Hepatic stellate cell (primary cell): ENCODE measurements at places on chromosomes 4 and X.

GRCh38 chr4:174154215-174154854 lies 129.1 kb downstream of the FBXO8 start:
- DNase-seq = peak; percentile 27

DNA sequence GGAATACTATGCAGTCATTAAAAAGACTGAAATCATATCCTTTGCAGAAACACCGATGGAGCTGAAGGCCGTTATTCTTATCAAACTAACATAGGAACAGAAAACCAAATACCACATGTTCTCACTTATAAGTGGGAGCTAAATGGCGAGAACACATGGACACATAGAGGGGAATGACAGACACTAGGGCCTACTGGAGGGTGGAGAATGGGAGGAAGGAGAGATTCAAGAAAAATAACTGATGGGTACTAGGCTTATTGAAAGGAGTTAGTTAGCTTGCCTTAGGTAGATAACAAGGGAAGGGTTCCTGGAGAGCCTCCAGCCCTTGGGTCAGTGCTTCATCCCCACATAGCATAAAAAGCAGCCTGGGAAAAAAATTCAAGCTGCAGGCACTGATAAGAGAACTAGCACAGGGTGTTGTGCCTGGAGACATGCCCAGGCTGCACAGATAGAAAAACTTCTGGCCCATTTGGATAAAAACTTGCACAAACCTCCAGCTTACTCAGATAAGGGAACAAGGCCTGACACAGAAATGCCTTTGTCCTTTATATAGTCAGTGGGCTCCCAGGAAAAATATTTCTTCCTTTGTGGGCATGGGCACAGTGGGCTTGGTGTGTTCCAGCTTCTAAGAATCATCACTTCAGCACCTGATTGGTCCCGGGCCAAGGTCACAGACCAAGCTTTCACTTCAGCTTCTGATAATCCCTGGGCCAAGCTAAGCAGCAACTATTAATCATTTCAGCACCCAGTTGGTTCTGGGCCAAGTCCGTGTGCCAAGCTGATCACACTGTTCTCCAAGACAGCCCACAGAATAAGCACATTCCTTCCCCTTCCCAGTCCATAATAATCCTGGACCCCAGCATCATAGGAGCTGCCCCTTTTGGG lies 23.1 kb upstream of the PWWP3B start:
- DNase-seq = no peak

GRCh38 chr4:143986180-143986579 lies 33.0 kb downstream of the GYPB start:
- no peak for DNase-seq

GRCh38 chrX:31266203-31267076 lies 194.6 kb upstream of the FTHL17 start:
- peak; percentile 27 for DNase-seq

- no peak for DNase-seq
These were observed 30.1 kb downstream of the KDM6A start for GRCh38 chrX:44903107-44903506.

DNA sequence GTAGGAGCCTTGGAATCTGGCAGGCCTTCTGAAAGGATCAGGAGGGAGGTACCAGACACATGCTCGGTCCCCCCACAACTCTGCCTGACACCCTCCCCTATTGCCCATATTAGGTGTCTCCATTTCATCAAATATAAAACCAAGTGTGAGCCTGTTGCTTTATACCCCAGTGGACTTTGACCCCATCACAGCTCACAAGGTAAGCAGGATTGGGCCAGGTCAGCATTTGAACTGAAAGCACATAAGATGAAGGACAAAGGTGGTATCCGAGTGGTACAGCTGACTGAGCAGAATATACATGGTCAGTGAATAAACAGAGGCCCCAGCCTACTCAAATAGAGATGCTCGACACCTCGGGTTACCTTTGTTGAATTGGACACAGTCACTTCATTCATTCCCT lies 20.0 kb downstream of the SLC25A43 start:
- DNase-seq = no peak

GRCh38 chr4:39480902-39481695 lies 22.2 kb downstream of the LIAS start:
- DNase-seq = no peak

DNA sequence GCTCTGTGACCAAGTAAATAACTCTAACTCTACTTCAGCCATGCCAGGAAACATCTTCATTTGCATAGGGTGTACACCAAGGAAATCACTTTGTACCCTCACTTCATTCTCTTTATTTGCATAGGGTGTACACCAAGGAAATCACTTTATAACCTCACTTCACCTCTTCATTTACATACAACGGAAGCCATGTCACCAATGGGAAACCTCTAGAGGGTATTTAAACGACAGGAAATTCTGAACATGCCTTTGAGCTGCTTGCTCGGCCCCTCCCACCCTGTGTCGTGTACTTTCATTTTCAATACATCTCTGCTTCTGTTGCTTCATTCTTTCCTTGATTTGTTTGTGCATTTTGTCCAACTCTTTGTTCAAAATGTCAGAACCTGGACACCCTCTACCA lies 848.1 kb upstream of the FRG1 start:
- DNase-seq = no peak

- DNase-seq = peak; percentile 60
These were observed 61.2 kb upstream of the HOPX start for GRCh38 chr4:56742080-56742871.

- DNase-seq = no peak
These were observed 254.4 kb downstream of the NPFFR2 start for GRCh38 chr4:72286185-72286584.

DNA sequence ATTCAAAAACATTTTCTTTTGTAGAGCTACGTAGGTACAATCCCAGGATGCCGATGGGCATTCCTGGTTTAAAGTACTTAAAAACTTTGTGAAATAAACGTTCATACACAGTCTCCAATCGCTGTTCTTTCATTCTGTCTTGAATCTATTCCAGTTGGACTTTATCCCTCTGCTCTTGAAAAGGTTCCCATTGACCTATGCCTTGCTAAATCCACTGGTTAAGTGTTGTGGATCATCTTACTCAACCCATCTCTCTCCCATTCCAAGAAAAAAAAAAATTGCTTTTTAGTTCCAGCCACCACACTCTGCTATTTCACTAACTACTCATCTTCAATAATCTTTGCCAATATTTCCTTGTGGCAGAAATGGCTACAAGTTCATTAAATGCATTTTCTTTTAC lies 542.3 kb upstream of the GRIA3 start:
- DNase-seq = no peak

DNA sequence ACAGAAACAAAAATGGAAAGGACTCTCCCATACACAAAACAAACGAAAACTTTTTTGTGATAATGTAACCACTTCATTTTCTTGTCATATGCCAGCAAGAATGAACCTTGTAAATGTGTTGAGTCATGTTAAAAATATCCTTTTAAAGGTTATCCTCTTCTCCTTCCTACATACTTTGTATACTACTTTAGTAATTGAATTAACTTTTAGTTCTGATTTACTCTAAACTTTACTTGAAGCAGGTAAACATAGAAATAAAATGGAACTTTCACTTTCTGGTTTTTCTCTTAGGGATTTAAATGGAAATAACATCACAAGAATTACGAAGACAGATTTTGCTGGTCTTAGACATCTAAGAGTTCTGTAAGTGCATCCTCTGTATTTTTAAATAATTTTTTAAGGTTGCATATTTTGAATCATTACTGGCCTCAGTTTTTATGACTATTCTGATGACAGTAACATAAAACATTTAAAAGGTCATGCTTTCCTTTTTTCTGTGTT lies 4.7 kb downstream of the SLIT2 start:
- DNase-seq = peak; percentile 9

- no peak for DNase-seq
These were observed 95.4 kb downstream of the FUNDC1 start for GRCh38 chrX:44447214-44447613.

DNA sequence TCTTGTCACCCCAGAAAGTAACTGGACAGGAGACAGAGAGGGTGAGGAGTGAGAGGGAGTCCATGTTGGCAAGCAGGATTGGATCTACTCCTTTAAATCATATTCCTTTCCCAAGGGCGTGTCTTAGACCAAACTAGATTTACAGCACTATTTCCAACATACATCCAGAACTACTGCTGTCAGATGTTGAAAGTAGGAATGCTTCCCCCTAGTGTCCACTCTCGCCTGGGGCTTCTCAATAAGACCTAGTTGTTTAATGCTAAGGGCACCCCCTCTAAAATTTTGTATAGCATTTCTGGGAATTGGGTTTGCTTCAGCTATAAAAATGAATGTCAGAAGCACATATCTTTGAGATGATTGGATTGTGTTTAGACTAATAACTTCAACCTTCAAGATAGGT lies 13.3 kb downstream of the OFD1 start:
- peak; percentile 27 for DNase-seq

GRCh38 chr4:46506876-46507275 lies 116.9 kb upstream of the GABRA2 start:
- no peak for DNase-seq

GRCh38 chr4:73193155-73193554 lies 65.4 kb downstream of the ANKRD17 start:
- no peak for DNase-seq

- no peak for DNase-seq
These were observed 44.0 kb upstream of the PRKG2 start for GRCh38 chr4:81258841-81259550.

DNA sequence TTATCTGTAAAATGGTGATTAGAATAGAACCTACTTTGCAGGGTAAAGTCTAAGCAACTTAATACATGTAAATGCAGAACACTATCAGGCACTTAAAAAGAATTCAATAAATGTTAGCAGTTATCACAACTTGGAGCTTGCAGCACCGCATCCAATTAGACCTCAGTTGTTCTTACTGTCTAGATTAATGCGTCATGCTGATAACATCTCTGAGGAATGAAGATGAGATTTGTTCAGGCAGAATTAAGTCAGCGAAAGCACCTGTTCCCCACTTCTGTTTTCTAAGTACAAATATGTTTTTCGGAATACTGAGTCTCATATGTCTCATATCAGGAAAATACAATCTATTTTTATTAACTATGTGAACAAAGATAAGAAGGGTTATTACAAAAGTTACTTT lies 58.7 kb downstream of the TMA16 start:
- DNase-seq = no peak

DNA sequence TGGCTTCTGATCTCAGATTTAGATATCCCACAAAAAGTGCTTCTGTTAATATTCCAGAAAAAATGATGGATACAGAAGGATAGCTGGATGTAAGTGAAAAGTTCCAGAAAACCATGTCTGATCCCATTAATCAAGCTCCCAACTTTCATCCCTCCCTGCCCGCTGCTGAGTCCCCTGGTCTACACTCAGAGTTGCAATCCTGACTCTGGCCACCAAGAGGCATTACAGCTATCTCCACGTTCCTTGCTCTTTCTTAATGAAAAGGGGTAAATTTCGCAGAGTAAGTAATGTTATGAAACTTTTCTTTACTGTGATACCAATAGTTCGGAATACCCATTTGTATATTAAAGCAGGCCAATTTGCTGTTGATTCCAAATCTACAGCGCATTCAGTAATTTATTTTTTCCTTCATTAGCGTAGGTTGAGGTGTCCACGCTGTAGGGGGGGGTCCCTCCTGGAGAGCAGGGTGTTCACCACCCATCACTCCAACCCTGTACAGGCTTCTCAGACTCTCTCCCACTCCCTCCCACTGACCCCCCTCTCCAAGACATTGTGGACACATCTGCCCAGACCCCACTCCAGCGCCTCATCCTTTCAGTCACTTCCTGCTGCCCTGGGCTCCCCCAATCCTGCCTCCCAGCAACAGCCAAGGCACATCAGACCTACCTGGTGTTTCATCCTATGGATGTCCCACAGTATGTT lies 55.1 kb downstream of the RAB40A start:
- peak; percentile 28 for DNase-seq

DNA sequence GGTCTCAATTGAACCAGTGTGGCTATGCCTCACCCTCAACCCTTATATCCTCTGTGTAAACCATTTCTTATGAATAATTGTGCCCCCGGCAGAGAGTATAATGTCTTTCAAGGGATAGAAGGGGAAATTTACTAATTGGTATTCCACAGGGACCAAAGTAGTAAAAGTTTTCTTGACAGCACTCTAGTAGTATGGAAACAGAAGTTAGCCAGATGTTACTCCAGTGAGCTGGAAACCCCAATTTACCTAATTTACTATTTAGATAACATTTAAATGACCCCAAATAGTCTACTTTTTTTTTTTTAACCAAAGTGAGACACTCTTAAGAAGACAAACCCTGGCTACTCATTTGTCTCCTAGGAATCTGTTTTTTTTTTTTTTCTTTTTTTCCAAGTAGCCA lies 32.3 kb downstream of the DTHD1 start:
- DNase-seq = no peak

DNA sequence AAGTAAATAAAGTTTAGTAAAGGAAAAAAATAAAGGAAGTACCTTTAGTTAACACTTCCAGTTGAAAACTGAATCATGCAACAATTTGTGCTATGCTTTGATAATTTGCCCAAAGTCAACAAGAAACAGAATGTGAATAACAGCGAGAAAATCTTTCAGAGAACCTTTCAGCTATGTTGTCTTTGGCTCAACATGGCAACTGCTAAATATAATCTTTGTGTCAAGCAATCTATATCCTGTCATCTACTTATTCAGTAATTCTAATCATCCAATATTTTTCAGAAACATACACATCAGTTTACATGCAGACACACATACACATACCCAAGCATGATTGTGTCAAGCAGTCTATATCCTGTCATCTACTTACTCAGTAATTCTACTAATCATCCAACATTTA lies 136.0 kb upstream of the PABPC4L start:
- DNase-seq = no peak

- no peak for DNase-seq
These were observed 35.9 kb downstream of the MAGEA1 start for GRCh38 chrX:153214934-153215333.

GRCh38 chr4:172578712-172579111 lies 589.9 kb upstream of the GALNT7 start:
- no peak for DNase-seq

DNA sequence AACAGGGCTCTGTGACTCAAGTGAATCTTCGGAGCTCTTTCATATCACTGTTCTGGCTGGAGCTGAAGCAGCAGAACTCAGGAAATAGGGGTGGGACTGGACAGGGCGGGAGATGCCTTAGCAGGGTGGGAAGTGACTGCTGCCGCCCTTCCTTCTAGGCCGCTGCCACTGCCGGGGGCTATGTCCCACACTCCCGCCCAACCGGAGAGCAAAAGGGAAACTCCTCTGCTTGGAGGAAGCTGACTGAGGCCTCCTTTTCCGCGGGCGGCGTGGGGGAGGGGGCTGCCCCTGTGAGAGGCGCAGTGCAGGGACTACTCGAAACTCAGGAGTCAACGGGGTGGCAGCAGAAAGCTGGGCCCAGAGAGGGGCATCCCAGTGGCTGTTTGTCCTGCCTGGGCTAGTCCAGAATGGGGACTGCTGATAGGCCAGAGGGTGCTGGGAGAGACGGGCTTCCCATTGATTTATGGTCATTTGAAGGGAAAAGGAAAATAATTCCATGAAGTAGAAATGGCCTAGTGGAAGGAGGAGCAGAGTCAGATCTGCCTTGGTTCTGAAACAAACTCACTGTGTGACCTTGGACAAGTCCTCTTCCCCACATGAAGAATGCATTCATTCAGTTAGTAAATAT lies 36.9 kb downstream of the STARD8 start:
- no peak for DNase-seq
